T-helper 22 cell (primary cell): ENCODE measurements at places on chromosomes 12 and 14.
A peak's percentile ranks its signal among the peaks of the same experiment; 100 is the strongest.

DNA sequence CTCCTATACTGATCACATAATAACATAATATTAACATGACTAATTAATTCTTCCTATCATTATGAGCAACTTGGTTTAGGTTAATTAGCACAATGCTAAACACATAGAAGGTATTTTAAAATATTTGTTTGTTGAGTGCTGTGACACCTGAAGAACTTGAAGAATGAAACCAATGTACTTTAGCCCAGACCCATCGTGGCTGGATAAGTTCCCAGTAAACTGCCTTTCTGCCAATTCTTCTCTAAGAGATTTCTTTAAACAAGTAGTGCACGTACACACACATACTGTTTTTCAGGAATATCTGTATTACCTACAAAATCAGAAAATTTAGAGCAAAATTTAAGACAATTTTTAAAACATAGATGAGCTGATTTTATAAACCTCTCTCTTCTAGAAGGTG lies 207.4 kb upstream of the SSTR1 start:
- DNase-seq = no peak

DNA sequence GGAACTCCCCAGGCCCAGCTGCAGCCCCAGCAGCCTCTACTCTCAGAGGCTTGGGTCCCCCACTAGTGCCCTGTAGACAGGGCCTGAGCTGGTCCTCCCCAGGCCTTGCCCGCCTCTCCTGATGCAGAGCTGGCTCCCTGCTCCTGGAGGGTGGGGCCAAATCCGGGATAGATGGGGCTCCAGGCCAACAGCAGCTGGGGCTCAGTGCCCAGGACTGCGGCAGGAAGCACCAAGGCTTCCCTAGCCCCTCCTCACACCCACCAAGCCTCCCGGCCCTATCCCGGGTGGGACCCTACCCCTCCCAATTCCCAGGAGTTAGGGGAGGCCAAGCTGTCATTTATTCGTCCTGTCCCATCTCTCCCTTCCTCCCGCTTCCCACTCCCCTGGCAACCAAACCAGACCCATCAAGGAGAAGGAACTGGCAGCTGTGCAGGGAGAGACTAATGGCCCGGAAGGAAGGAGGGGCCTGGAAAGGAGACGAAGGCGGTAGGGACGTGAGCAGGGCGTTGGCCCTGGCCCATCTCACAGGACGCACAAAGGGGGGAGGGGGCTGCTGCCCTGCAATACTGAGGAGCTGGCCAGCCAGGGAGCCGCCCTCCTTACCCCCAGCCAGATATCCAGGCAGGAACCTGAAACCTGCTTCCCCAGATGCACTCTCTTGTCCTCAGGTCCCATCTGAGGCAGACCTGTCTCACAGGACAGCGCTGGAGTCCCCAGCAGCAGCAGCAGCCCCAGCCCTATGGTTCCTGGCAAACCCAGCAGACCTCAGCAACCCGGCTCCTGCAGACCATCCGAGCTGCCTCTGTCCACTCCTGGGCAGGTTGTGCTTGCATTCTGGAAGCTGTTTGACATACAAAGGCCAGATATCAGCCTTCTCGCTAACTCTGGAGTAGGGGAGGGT lies 1.6 kb upstream of the PRPH start:
- DNase-seq = no peak

DNA sequence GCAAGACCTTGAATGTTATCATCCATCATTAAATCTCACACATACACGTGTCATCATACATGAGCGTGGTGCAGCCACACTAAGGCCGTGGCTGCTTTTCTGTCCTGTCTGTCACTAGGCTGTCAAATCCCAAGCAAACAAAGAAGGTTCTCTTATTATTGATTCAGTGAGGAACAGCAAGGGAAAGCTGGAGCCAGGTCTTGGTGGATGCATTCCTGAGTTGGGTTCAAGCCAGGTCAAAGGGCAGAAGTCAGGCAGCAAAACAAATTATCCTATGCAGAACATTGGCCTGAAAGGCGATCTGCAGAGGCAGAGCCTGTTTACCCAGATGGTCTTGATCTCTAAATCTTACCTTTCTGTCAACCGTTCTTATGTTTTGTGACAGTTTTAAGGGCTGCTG lies 252.3 kb downstream of the NEDD1 start:
- DNase-seq = no peak

- no peak for DNase-seq
Observed at GRCh38 chr12:57726151-57726883, 12.2 kb downstream of the AGAP2 start.

GRCh38 chr12:93674386-93674785 lies 2.8 kb upstream of the CRADD start:
- DNase-seq = no peak

GRCh38 chr14:61218767-61219166 lies 62.4 kb downstream of the TMEM30B start:
- no peak for DNase-seq

DNA sequence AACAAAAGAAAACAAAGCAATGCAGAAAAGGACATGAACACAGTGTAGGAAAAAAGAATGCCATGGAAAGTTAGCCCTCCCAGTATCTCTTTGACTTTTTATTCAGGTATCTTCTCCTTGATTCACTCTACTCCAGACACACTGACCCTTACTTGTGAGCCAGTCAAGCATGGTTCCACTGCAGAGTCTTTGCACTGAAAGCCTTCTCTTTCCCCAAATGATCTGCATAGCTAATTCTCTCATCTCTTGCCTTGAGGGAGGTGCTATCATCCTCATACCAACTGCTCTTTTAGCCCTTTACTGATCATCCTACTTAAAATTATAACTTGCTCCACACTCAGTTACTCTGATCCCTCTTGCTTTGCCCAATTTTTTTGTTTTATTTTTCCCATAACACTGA lies 101.2 kb upstream of the SLC16A7 start:
- DNase-seq = no peak

GRCh38 chr12:128612150-128612850 lies 211.5 kb downstream of the SLC15A4 start:
- no peak for DNase-seq

- DNase-seq = no peak
Observed at GRCh38 chr12:39427360-39427808, 15.5 kb downstream of the KIF21A start.

DNA sequence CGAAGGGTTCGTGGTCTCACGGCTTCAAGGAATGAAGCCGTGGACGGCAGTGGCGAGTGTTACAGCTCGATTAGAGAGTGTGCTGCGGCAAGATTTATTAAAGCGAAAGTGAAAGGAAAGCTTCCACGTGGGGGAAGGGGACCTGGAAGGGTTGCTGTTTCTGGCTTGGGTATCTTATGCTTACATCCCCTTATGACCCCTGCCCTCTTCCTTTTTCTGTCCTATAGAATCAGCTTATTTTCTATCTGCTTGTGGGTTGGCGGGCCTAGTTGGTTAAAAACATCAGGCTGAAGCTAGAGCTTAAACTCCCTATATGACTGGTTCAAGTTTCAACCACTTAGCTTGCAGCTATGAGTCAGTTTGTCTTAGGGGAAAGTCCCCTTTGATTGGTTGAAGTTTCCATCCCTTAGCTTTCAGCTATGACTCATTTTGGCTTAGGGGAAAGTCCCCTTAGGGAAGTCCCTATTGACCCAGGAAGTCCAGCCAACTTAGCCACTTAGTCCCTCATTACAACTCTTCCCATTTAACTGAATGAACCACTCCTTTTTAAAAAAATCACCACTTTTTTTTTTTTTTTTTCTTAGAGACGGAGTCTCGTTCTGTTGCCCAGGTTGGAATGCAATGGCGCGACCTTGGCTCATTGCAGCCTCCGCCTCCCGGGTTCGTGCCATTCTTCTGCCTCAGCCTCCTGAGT lies 1494.7 kb upstream of the TMEM132C start:
- peak; percentile 44 for DNase-seq

DNA sequence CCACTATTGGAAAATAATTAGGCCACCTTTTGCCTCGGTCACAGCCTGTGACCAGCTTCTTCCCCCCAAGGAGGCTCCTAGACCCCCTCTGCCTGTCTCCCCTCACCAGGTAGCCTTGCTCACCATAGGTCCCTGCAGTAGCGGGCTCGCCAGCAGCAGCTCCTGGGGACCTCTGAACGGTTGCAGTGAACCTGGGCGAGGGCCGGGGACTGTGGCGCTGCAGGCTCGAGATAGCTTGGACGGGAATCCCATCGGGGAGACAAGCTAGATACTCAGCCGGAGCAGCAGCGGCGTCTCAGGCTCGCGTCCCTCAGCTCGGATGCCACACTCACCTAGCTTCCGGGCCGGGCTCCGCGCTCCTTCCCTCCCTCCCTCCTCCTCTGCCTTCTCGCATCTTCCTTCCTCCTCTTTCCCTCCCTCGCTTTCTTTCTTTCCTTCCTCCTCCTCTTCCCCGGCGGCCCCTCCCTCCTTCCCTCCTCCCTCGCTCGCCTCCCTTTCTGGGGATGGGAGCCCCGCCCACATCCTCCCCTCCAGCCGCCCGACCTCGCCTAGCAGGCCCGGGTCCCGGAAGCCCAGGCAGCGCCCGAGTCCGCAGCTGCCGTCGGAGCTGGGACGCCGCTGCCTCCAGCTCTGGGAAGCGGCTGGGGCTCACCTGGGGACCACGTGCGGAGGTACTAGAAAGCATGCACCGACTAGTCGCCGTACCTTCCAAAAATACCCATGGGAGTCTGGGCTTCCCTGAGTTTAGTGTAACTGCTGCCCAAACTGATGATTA lies at the start of gene BMP4:
TSS of gene BMP4 (minus strand) at position 399 of the 775 bp plus-strand sequence. CDS start 4,603 bp downstream, outside the sequence.
- DNase-seq = no peak

DNA sequence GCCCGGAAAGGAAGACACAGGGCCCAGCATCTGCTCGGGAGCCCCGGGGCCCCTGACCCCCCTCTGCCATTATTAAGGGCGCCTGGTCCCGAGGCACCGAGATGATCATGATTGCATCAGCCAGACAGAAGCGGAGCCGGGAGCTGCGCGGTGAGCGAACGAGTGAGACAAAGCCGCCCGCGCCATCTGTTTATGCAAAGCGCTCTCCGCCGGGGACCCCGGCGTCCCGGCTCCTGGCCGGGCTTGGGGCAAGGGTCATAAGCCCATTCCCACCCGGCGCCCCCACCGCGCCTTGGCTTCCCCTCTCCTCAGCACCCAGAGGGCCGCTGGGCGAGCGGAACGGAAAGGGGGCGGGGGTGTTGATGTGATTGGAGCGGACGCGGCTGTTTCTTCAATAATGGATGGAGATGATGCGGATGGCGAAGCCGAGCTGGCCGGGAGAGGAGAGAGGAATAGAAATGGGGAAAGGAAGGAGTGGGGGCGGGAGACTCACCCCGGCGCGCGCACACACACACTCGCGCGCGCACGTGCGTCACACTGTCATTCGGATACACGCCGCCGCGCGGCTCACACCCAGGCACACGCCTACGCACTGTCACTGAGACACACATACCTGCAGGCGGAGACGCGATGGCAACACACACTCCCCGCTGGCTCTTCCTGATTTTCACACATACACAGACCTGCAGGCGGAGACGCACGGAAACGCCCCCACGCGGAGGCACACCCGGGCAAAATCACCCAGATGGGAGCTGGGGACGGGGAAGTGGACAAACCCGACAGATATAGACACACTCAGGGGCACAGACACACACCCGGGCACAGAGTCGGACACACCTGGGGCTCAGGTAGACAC lies 10.7 kb downstream of the STAC3 start:
- peak; percentile 57 for DNase-seq

DNA sequence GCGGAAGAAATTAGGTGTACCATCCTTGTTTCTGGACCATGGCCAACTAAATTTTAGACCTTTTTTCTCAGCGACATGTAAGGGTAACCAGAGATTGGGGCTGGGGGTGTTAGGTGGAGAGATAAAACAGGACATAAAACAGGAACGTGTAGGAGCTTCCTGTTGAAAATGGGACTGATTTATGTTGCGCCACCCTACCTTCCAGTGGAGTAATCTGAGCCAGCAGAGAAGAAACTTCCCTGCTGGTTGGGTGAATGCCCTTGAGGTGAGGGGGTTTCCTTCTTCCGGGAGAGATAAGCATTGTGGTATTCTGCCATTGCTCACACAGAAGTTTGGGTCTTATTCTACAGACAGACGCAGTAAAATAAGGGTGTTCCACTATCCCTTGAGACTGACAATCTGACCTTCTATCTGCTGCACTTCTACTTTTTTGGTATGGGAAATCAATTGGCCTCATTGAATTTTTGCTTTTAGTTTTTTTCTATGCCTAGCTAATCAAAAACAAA lies 417.6 kb downstream of the PCNX1 start:
- DNase-seq = peak; percentile 43

- DNase-seq = no peak
Observed at GRCh38 chr14:36455241-36455627, 64.8 kb downstream of the NKX2-1 start.

DNA sequence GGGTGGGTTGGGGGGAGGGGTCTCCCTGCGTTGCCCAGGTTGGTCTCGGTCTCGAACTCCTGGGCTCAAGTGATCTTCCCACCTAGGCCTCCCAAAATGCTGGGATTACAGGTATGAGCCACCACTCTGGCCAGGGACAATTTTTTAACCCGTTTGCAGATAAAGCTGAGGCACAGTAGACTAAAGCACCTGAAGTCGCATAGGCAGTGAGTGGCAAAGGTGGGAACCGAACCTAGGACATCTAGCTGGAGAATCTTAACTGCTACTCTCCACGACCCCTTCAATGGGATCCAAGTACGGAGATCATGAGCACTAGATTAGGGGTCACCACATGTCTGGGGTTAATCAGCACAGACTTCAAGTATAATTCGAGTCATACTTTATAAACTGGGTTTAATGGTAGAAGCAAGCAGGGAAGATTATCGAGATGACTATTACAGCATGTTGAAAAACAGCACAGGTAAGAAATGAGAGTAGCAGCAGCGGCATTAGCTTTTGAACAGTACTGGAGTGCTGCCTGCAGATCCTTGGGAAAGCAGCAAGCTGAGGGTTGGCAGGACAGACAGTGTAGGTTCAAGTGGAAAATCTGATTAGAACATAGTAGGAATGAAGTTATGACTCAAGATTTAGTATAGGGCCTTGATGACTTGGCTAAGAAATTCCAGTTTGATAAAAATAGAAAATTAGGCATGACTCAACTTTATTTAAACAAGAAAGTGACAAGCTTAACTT lies 23.9 kb downstream of the NID2 start:
- DNase-seq = no peak

DNA sequence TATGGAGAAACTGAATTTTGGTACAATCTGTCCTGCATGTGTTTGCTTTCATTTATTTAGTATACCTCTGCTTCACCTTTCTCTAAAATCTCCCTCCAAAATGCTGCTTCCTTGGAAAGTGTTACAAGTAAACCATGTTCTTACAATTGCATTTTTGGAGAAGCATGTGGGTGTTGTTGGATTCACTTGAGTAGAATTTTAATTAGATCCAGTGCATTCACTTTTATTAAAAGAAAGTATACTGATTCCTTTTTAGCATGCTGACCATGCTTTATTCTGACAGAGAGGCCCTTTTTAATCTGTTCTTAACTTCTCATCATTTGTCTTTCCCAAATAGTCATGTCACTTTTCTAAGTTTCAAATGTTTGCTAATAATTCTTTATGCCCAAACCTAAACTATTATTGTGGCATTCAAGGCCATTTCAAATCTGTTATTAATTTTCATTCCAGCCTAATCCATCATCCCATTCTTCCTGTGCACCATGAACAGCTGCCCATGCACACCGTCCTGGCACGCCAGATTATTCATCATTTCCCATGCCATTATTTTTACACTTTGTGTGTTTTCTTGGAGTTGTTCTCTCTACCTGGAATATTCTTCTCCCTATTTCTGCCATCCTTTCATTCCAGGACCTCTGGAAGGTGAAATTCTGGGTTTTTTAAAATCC lies 90.7 kb downstream of the METTL25 start:
- no peak for DNase-seq
